ENCODE measurements at places on chromosomes 2 and 18. TPM values are rescaled to one million over a fixed set of nuclear protein-coding genes. Genes with fewer than 3 reads are reported as not detected.

DNA sequence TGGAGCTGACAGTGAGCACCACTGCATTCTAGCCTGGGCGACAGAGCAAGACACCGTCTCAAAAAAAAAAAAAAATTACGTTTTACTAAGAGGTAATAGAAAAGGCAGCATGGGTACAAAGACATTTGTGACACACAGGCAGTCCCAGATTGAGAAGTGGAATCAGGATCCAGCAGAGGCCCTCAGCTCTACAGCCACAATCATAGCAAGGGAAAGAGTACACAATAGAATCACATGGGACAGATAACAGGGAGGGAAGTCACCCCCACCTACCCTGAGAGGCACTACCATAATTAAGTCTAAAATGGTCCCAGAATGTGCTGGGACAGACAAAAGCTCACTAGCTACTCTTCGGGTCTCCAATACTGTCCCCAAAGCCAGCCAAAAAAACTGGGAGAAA, 12.5 kb downstream of the SRBD1 start:
- H3K36me3 ChIP-seq: peaks cover 30% of the 10 kb centered on the region
- H3K4me1 ChIP-seq: no peaks in the 10 kb centered on the region
- no peak overlapping the region for H3K4me3 ChIP-seq
- DNase-seq: no peak
- no peak overlapping the region for H3K27ac ChIP-seq
- no peaks in the 10 kb centered on the region for H3K27me3 ChIP-seq

DNA sequence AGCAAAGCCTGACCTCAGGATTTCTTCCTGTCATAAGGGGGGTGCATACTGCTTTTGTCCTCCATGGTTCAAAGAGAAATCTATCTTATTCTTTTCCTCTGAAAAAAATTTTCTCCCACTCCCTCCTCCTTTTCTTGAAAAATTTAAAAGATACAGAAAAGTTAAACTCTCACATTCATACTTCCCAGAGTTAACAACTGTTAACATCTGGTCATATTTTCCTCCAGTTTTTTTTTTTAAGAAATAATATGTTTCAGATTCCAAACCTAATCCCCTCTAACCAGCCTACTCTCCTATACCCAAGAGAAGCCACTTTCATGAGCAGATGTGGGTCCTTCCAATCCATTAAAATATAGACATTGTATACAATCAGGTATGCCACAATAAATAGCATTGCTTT, 378.9 kb upstream of the HNRNPA3 start:
- H3K27ac ChIP-seq: no peak overlapping the region
- H3K4me1 ChIP-seq: no peaks in the 10 kb centered on the region
- H3K36me3 ChIP-seq: no peaks in the 10 kb centered on the region
- H3K4me3 ChIP-seq: no peak overlapping the region
- H3K27me3 ChIP-seq: no peaks in the 10 kb centered on the region

- H3K27ac ChIP-seq: no peak overlapping the region
- H3K27me3 ChIP-seq: no peaks in the 10 kb centered on the region
- H3K4me1 ChIP-seq: no peaks in the 10 kb centered on the region
- no peaks in the 10 kb centered on the region for H3K36me3 ChIP-seq
- no peak overlapping the region for H3K4me3 ChIP-seq
Observed at GRCh38 chr18:10304853-10305252, 149.6 kb upstream of the APCDD1 start.

DNA sequence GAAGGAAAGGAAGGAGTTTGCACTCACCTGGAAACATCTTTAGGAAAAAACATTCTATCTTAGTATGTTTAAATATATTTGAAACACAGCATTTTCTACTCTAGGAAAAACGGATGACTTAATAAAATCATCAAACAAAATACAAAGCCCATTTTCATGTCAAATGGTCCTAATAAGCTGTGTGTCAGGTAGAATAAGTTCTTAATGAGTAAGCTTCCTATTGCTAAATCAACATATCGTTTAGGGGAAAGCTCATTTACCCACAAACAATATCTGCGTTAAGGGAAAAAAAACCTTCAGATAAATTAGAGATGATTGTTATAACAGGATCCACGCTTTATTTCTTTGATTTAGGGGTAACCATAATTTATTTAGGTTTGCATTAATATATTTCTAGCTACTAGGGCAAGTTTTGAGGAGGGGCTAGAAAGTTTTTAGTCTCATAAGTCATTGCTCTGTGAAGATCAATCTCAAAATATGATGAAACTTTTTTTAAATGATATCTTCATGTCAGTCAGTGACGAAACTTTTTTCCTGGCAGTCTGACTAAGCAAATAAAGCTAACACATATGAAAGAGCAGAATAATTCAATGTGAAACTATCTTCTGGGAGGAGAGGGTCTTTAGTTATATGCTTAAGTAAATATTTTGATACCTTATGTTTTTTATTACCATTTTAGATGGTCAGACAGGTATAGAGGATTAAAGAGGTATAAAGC, 147.1 kb downstream of the WDSUB1 start:
- DNase-seq: no peak
- peaks cover 4% of the 10 kb centered on the region for H3K4me1 ChIP-seq
- H3K27me3 ChIP-seq: no peaks in the 10 kb centered on the region
- no peak overlapping the region for H3K4me3 ChIP-seq

GRCh38 chr2:85717308-85718008, 23.3 kb downstream of the GNLY start:
- H3K36me3 ChIP-seq: no peaks in the 10 kb centered on the region
- H3K4me3 ChIP-seq: no peak overlapping the region
- H3K27me3 ChIP-seq: no peaks in the 10 kb centered on the region
- H3K4me1 ChIP-seq: no peaks in the 10 kb centered on the region

GRCh38 chr2:203817147-203817546, 50.4 kb upstream of the CTLA4 start:
- no peaks in the 10 kb centered on the region for H3K27me3 ChIP-seq
- no peak overlapping the region for H3K27ac ChIP-seq
- H3K4me1 ChIP-seq: peaks cover 20% of the 10 kb centered on the region
- no peak for DNase-seq
- H3K36me3 ChIP-seq: no peaks in the 10 kb centered on the region

GRCh38 chr18:48355276-48356115, 53.7 kb downstream of the ZBTB7C start:
- no peak overlapping the region for H3K4me3 ChIP-seq
- H3K27me3 ChIP-seq: no peaks in the 10 kb centered on the region
- DNase-seq: no peak
- no peaks in the 10 kb centered on the region for H3K36me3 ChIP-seq
- H3K27ac ChIP-seq: no peak overlapping the region

GRCh38 chr18:2417861-2418610, 153.3 kb downstream of the METTL4 start:
- H3K4me3 ChIP-seq: no peak overlapping the region
- no peaks in the 10 kb centered on the region for H3K27me3 ChIP-seq
- no peak overlapping the region for H3K27ac ChIP-seq
- no peaks in the 10 kb centered on the region for H3K36me3 ChIP-seq

DNA sequence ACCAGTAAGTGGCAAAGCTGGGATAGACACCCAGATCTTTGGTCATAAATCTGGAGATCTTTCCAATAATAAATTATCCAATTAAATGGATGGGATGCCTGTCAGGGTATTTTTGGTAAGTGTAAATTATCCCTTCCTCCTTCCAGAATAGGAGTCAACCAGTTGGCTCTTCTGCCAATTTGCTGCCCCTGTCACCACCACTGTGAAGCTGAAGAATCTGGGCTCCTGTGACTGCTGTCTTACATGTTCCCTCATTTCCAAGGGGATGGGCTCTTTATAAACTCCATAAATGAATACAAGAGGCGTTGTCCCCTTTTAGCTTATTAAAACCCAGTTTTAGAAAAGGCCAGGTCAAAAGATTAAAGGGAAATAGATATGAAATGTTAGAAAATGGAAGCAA, 17.8 kb upstream of the BMP10 start:
- H3K27ac ChIP-seq: no peak overlapping the region
- H3K4me1 ChIP-seq: no peaks in the 10 kb centered on the region
- no peak overlapping the region for H3K4me3 ChIP-seq
- H3K27me3 ChIP-seq: no peaks in the 10 kb centered on the region
- H3K36me3 ChIP-seq: no peaks in the 10 kb centered on the region

GRCh38 chr2:61670591-61671501, 132.7 kb upstream of the XPO1 start:
- H3K36me3 ChIP-seq: no peaks in the 10 kb centered on the region
- peaks cover 12% of the 10 kb centered on the region for H3K4me1 ChIP-seq
- H3K27me3 ChIP-seq: no peaks in the 10 kb centered on the region
- peak overlapping the region; percentile 16 for H3K4me3 ChIP-seq
- DNase-seq: no peak

DNA sequence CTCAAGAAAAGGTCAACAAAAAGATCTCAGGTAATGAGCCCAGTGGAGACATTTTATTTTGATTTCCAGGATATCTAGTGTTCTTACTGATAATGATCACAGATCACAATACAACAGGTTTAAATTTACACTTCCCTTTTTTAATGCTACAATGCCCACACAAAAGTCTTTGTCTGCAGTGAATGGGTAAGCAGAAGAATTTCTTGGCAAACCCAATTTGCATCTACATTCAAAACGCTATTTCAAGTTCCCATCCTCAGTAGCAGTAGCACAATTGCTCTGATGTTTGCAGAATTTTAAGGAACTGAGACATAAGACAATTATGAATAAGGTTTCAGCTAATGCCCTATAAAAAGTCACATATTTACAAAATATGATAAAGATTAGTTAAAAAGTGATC, 929.4 kb upstream of the PIK3C3 start:
- no peaks in the 10 kb centered on the region for H3K27me3 ChIP-seq
- no peak for DNase-seq
- no peaks in the 10 kb centered on the region for H3K4me1 ChIP-seq
- no peak overlapping the region for H3K27ac ChIP-seq
- no peak overlapping the region for H3K4me3 ChIP-seq

GRCh38 chr2:235577404-235578330, 83.8 kb downstream of the AGAP1 start:
- no peaks in the 10 kb centered on the region for H3K36me3 ChIP-seq
- no peaks in the 10 kb centered on the region for H3K4me1 ChIP-seq
- DNase-seq: no peak

- H3K4me1 ChIP-seq: peaks cover 29% of the 10 kb centered on the region
- DNase-seq: no peak
- no peaks in the 10 kb centered on the region for H3K27me3 ChIP-seq
- H3K4me3 ChIP-seq: no peak overlapping the region
- H3K36me3 ChIP-seq: no peaks in the 10 kb centered on the region
- H3K27ac ChIP-seq: peak overlapping the region; percentile 4
Observed at GRCh38 chr2:181224866-181225265, 232.3 kb upstream of the ITGA4 start.

DNA sequence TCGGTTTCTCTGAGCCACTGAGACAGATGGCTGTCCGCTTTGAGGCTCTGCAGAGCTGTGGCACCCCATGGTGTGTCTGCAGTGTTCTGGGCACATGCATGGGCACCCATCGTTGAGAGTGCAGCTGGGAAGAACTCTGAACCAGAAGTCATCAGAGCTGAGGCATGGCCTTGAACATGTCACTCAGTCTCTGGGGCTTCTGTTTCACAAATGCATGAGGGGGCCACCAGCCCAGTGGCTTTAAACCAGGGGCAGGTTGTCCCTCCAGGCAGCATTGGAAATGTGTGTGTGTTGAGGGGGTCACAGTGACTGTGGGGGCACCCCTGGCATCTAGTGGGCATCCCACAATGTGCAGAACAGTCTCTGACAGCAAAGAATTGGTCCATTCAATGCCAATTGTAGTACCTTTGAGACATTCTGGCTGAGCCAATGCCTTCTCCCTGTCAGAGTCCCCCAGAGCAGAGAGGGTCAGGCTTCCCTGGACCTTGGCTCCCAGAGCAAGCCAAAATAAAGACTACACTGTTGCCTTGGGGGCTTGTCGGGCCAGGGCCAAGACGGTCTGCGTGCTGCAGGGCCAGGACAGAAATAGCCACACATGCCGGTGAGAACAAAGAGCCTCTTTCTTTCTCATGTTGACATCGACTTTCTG, 9.3 kb upstream of the PSMD1 start:
- H3K36me3 ChIP-seq: no peaks in the 10 kb centered on the region
- no peak overlapping the region for H3K27ac ChIP-seq
- DNase-seq: no peak
- H3K4me1 ChIP-seq: peaks cover 3% of the 10 kb centered on the region
- no peaks in the 10 kb centered on the region for H3K27me3 ChIP-seq

GRCh38 chr2:217756375-217757107, 246.3 kb downstream of the TNS1 start:
- H3K27ac ChIP-seq: no peak overlapping the region
- H3K27me3 ChIP-seq: no peaks in the 10 kb centered on the region
- H3K4me3 ChIP-seq: no peak overlapping the region

GRCh38 chr18:41266204-41266603, 688.8 kb upstream of the PIK3C3 start:
- H3K36me3 ChIP-seq: no peaks in the 10 kb centered on the region
- H3K27me3 ChIP-seq: no peaks in the 10 kb centered on the region
- no peak overlapping the region for H3K27ac ChIP-seq
- no peaks in the 10 kb centered on the region for H3K4me1 ChIP-seq

GRCh38 chr2:26770986-26771586, 7.0 kb downstream of the SLC35F6 start:
- H3K36me3 ChIP-seq: peaks cover 23% of the 10 kb centered on the region
- H3K4me3 ChIP-seq: no peak overlapping the region
- peak; percentile 8 for DNase-seq
- peak overlapping the region; percentile 41 for H3K27ac ChIP-seq
- H3K27me3 ChIP-seq: no peaks in the 10 kb centered on the region

GRCh38 chr2:227821043-227821942, 7.7 kb downstream of the CCL20 start:
- no peaks in the 10 kb centered on the region for H3K36me3 ChIP-seq
- DNase-seq: no peak
- H3K4me1 ChIP-seq: no peaks in the 10 kb centered on the region
- H3K27ac ChIP-seq: no peak overlapping the region
- no peaks in the 10 kb centered on the region for H3K27me3 ChIP-seq
- no peak overlapping the region for H3K4me3 ChIP-seq

- peak overlapping the region; percentile 100 for H3K27ac ChIP-seq
- peak overlapping the region; percentile 85 for H3K4me3 ChIP-seq
Observed at GRCh38 chr2:177211169-177211568, 1.4 kb upstream of the HNRNPA3 start.

- H3K36me3 ChIP-seq: no peaks in the 10 kb centered on the region
- no peaks in the 10 kb centered on the region for H3K27me3 ChIP-seq
- no peak for DNase-seq
- no peak overlapping the region for H3K27ac ChIP-seq
- no peak overlapping the region for H3K4me3 ChIP-seq
Observed at GRCh38 chr18:48038636-48039035, 108.2 kb upstream of the SMAD2 start.

GRCh38 chr2:16565481-16565880, 100.2 kb downstream of the CYRIA start:
- H3K36me3 ChIP-seq: no peaks in the 10 kb centered on the region
- DNase-seq: no peak
- H3K27me3 ChIP-seq: no peaks in the 10 kb centered on the region
- H3K4me1 ChIP-seq: no peaks in the 10 kb centered on the region
- H3K4me3 ChIP-seq: no peak overlapping the region
- H3K27ac ChIP-seq: no peak overlapping the region

DNA sequence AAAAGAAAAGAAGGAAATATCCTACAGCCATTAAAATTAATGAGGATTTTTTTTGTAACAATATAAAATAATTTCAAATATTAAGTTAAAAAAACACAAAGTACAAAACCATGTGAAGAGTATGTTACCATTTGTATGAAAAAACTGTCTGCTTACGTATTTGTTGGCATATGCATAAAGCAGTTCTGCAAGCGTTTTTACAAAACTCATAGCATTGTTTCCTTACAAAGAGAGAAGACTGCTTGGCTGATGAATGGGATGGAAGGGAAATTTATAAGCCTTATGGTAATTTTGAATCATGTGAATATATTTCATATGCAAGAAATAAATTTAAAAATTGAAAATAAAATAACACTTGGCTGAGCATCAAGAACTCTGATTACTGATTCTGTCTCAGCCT, 63.1 kb downstream of the METTL4 start:
- no peaks in the 10 kb centered on the region for H3K27me3 ChIP-seq
- no peaks in the 10 kb centered on the region for H3K36me3 ChIP-seq
- no peak overlapping the region for H3K4me3 ChIP-seq

KCNG3 gene
- 0.09 TPM for total RNA-seq

SP140 gene
- 111 TPM for total RNA-seq

IL1R2 gene
- total RNA-seq: 0.85 TPM

MLPH gene
- not detected for total RNA-seq

ZAP70 gene
- total RNA-seq: 180 TPM

CAVIN2 gene
- total RNA-seq: not detected
